ENCODE measurements at places on chromosomes 5 and 9.

DNA sequence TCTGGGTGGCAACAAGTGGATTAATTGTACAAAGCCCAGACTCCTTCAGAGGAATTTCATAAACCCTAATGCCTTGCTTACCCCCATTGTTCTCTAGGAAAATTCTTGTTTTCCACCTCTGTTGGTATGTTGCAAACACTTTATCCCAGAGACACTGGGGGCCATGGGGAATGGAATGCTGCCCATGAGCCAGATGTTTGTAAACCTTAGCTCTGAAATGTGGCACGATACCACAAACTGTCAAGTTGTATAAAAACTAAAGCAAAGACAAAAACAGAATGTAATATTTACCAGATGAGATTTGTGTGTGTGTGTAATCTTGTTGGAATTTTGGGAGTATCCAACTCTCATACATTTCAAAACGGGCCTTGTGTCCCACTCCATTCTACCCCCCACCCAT, 465.0 kb downstream of the EBF1 start:
- no peak for DNase-seq

DNA sequence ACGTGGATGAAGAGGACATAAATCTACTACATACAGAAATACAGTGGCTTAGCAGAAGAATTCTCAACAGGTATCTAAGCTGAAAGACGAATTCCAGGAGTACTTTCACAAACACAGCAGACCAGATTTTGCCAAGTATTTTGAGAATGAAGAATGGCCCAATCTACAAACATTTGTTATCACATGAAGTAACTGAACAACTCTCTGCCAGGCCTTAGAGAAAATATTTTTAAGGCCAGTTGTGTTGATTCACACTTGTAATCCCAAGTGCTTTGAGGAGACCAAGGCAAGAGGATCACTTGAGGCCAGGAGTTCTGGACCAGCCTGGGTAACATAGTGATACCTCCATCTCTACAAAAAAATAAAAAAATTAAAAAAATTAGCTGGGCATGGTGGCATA, 14.3 kb downstream of the AGTPBP1 start:
- no peak for DNase-seq

- DNase-seq = no peak
Observed at GRCh38 chr5:91329283-91329682, 53.8 kb downstream of the ARRDC3 start.

DNA sequence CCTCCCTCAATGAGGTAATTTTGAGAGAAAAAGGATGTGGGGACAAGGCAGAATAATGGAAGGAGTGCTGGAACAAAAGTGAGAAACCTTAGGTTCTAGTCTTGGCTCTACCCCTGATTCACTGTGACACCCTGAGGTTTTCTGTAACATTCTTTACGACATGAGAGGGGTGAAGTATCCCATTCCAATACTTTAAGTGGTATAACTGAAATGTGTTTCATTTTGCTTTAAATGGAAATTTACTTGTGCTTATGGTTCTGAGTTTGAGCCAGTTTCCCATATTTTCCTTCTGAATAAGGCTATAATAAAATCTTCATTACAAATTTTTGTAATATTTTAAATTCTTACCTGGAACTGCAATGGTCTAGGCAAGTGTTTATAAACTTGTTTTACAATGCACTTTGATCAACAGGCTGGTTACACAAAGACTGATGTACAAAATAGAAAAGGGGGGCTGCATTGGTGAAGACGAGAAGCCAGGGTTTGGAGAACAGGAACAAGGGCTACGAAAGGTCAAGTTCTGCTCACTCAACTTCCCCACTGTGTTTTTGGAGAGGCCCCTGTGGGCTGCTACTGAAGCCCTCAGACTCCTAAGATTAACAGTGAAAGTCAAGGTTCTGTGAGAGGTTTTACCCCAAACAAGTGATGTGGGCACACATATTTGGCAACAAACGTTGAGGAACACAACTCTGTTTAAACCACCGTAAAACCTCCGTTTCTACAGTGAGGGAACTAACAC, 171.9 kb upstream of the ELL2 start:
- DNase-seq = no peak

GRCh38 chr9:108534741-108535140, 321.0 kb downstream of the ACTL7B start:
- no peak for DNase-seq

DNA sequence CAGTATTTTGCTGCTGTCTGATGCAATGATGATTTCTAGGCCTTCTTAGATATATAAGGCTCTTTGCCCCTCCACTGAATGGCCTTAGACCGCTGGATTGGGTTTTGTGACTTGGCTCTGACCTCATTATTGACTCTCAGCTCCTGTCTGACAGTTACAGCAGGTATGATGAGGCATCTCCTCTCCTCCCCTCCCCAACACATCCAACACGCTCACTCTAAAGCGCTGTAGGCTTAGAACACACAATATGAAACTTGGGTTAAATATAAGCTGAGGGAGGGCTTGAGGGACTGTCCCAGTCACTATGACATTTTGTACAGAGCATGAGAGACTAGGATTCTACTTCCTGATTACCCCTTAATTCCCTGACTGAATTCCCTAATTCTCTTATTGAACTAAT, 18.8 kb upstream of the CER1 start:
- DNase-seq = no peak

- no peak for DNase-seq
Observed at GRCh38 chr9:132784286-132784830, 93.7 kb downstream of the AK8 start.

- no peak for DNase-seq
Observed at GRCh38 chr5:111942661-111943401, 185.8 kb upstream of the NREP start.

GRCh38 chr5:98428806-98429205, 344.7 kb upstream of the RGMB start:
- DNase-seq = peak; percentile 34

DNA sequence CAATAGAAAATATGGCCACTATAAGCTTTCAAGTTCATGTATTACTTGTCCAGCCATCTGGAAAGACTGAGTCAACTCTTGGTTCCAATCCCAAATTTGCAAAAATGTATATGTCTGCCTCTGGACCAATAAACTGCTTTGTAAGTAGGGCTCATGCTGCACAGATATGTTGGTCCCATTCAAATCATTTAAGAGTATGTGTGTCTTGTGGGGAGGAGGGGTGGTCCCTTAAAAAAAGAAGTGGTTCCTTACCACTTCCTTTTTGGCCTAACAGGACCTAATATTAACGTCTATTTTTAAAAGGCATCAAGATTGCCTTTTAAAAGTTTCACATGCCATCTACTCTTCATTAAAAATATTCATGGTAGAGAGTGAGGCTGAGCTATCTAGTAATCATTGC, 214.9 kb downstream of the KCTD16 start:
- no peak for DNase-seq

GRCh38 chr5:6261256-6261655, 117.1 kb downstream of the MED10 start:
- no peak for DNase-seq
